Stimulated activated CD4-positive, alpha-beta T cell treated with anti-CD3 and anti-CD28 coated beads, TNF-alpha, amount 100 ng/mL, for 24 hours (primary cell): ENCODE measurements at places on chromosomes 4 and X.
A peak's percentile ranks its signal among the peaks of the same experiment; 100 is the strongest.

- no peak for DNase-seq
These were observed 71.7 kb upstream of the TLR3 start for GRCh38 chr4:185997296-185997695.

DNA sequence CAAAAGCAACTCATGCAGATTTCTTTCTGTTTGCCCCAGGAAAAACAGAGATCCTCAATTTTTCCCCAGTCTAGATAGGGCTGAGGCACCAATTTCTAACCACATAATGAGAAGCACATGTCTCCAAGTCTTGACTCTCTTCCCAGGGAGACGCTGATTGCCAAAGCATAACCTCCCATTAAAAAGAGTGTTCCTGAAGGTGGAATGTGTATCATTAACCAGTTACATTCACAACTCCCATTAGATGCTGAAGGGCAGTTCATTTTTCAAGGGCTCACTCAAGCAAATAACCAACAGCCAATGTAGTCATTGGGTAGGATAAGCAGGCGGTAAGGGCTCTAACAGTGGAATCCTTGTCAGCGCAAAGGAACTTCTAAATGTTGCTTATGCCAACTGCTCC is 27.5 kb downstream of the TMEM47 start:
- DNase-seq = no peak

- DNase-seq = no peak
These were observed 21.9 kb downstream of the SH3BP2 start for GRCh38 chr4:2814627-2815270.

GRCh38 chr4:186724058-186724863 is 605 bp upstream of the FAT1 start:
- DNase-seq = no peak

GRCh38 chr4:185346975-185347601 is 48.6 kb downstream of the LRP2BP start:
- no peak for DNase-seq

DNA sequence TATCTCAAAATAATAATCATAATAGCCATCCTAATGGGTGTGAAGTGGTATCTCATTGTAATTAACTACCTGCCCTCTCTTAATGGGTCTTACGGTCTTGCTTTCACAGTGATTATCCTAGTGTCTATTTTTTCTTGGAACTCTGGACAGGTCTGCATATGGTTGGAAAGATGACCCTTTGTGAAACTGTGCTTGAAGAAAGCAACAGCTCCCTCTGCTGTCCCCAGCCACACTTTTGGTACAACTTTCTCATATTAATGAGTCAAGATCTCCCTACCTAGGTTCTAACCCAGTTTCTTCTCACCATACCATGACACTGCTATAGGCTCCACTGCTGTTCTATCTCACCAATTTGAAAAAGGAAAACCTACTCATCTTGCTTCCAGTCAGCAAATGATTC is 2.4 kb downstream of the TFDP3 start:
- no peak for DNase-seq

GRCh38 chrX:69156638-69157037 is 8.6 kb downstream of the PJA1 start:
- DNase-seq = no peak

DNA sequence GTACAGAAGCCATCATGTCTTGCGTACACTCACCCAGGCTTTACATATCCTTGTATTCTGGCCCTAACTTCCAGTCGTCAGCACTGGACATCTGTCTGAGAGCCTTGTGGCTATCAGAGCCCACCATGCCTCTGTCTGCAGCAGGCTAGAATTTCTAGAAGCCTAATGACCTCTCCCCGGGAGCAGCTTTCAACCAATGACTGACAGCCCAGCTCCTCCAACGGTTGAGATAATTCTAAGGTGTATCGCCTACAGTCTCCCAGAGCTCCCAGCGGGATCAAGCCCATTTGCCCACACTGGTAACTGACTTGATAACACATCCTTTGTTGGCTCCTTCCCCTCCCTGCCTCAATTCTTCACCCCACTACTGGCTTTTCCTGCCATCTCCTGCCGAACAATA is 562.8 kb downstream of the BCOR start:
- DNase-seq = no peak

- no peak for DNase-seq
These were observed 2.2 kb downstream of the SLAIN2 start for GRCh38 chr4:48343551-48343950.

GRCh38 chr4:15513545-15513944 is 43.9 kb downstream of the CC2D2A start:
- DNase-seq = no peak

- no peak for DNase-seq
These were observed 209.8 kb upstream of the NOCT start for GRCh38 chr4:138805736-138806135.

DNA sequence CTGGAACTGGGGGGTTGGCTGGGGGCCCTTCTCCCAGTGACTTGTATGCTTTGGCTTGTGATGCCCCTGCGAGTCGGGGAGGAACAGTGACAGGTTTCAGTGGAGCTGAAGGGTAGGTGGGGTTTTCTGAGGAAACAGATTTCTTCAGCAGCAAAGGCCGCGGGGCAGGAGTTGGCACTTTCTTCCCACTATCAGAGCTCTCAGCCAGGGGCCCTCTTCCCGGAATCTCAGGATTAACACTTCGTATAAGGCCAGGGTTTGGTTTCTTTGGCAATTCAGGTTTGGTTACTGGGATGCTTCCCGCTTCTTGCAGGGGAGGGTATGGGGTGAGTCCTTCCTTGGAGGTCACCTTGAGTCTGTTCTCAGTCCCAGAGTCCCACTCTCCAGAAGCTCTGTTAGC is 75.4 kb downstream of the RPS3A start:
- DNase-seq = no peak

- no peak for DNase-seq
These were observed 4.1 kb downstream of the POF1B start for GRCh38 chrX:85375333-85375738.

GRCh38 chrX:65516756-65517155 is 17.8 kb downstream of the LAS1L start:
- no peak for DNase-seq

GRCh38 chrX:37594755-37595382 is 23.4 kb downstream of the LANCL3 start:
- no peak for DNase-seq

- DNase-seq = no peak
These were observed 40.9 kb upstream of the MAP3K15 start for GRCh38 chrX:19556202-19556601.

- no peak for DNase-seq
These were observed 15.9 kb downstream of the CCDC149 start for GRCh38 chr4:24896977-24897376.

DNA sequence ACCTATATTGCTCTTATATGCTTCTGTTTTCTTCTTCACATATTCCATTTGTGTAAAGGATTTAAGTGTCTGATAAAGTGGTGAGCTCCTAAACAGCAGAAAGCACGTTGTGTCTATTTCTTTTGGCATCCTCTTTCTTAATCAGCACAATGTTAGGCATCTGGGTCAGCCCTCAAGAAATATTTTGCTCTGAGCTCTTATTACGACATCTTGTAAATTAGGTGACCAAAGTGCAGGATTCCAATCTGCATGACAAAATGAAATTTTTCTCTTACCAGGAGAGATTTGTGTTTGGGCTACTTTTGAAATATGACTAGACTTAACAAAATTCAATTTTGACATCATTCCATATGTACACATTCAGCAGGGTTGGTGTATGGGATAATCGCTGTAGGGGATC is 210.0 kb upstream of the IGFBP7 start:
- no peak for DNase-seq

- DNase-seq = no peak
These were observed 200.9 kb upstream of the MAB21L2 start for GRCh38 chr4:150381036-150381435.

GRCh38 chr4:40750461-40751258 is 905 bp downstream of the NSUN7 start:
- no peak for DNase-seq

- no peak for DNase-seq
These were observed 54.0 kb downstream of the MAML3 start for GRCh38 chr4:140099983-140100382.

DNA sequence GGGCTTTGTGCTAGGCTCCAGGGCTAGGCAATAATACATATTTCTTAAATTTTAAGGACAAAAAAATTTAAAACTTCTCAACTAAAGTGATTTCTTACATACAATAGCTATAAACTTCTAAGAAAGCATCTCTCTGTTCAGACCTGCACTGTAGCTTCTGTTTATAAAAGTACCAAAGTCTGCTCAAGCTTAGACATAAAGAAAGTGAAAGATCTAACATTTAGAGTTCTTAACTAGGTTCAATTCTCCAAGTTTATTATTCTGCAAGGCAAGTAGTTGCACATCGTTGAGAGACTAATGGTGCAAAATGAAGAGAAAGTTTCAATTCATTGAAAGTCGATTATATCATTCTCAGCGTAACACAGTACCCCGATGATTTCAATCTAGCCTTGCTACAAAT is 857.4 kb upstream of the HTR2C start:
- no peak for DNase-seq

- no peak for DNase-seq
These were observed 1263.6 kb downstream of the C4orf33 start for GRCh38 chr4:130359542-130359941.

DNA sequence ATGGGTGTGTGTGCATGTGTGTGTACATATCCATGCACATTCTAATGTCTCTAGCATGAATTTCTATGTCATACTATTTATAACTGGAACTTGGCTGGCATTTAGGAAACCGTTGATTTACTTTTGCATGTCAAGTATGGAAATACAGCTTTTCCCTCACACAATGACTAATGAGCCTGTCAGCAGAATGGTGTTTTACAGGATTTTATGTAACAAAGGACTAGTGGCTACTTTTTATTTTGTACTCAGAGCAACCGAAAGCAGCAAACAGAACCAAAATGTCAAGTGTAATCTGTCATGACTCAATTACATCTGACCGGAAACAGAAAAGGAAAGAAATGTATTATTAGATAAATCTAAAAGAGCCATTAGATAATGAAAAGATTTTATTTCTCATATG is 1911.5 kb upstream of the AGA start:
- no peak for DNase-seq

DNA sequence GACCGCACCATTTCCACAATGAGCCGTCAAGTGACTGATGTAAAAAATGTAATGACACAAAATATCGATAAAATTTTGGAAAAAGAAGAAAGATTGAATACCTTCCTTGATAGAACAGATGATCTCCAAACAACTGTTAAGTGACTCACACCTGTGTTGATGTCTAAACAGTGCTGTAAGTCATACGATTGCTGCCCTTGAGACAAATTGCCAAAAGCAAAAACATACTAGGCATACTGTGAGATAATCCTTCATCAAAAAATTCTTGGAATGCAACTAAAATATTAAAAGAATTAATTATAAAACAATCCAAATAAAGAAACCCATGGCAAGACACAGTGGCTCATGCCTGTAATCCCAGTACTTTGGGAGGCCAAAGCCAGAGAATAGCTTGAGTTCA is 53.4 kb downstream of the HNRNPD start:
- DNase-seq = no peak

DNA sequence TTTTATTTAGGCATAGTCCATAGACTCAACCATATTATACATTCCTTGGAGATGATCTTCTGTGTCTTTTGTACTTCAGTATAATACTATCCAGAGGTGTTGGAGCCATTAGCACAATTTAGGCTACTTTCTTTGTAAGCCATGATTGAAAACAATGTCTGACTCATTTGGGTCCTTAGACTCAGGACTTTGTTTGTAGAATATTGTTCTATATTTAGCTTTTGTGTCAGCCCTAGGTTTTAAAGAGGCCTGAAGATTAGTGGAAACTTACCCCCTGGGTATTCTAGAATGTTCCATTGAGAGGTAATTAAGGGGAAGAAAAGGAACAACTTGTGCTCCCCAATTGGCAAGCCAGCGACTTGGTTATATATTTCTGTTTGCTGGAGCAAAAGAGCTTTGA is 145.2 kb upstream of the SCML1 start:
- no peak for DNase-seq

DNA sequence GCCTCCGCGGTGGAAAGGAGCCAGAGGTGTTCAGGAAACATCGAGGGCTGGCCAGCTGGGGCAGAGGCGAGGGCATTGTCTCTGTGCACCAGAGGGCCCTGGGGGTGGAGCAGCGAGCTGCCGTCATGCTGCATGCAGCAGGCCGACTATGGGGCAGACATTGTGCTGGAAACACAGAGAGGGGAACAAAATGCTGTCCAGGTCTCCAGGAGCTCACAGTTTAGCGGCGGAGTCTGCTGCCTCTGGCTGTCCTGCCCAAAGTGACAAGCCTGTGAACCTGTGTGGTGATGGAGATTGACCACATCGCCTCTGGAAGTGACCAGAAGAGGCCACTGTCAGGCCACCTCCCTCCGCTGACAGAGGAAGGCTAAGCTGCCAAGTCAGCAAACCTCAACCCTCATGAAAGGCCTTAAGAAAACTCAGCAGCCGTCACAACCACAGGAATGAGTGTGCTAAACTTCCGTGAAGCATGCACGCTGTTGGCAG is 20.1 kb upstream of the SASH3 start:
- DNase-seq = peak; percentile 54

DNA sequence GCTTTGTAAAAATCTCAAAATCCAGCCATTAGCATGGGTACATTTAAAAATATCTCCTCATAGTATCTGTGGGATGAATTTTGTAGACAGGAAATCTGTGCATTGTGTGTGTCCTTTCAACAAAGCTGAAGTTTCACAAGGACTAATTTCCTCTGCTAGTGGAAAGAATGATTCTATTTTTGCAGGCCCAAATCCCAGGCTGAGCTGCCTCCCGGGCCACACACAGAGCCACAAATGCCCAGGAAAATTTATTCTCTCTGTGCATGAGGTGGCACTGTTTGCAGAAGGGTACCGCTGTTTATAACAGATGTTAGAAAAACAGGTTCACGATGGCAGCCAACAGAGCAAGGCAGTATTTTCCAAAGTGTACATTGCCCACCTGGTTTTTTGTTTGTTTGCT is 11.0 kb upstream of the VCX3B start:
- DNase-seq = no peak

- no peak for DNase-seq
These were observed 98.1 kb upstream of the MSX1 start for GRCh38 chr4:4761128-4761982.

DNA sequence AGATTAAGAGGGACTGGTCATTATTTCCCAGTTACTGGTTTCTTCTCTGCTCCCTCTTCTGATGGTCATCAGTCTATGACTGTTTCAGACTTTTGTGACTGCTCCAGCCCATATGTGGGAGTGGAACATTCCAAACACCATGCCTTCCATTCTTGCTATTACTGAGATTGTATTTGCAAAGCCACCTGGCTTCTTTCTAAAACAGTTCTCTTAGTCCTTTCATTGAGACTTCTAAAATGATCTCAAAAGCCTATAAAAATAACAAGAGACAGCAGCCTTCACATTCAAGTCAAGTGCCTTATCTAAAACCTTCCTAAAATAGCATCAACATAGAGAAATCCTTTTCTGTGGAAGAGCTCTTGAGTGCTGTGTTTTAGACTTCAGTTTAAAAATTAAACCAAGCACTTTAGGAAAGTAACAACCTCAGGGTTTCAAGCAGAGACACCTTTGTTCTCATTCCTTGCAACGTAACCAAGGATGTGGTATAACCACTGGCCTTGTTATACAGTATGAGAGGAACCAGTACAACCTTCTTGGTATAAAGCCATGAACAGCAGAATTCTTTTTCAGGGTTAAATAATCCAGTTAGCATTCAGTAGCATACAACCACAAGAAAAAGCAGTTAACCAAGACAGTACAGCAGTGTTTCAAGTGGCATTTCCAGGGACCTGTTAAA is 97.1 kb downstream of the NFKB1 start:
- DNase-seq = no peak
